Adrenal gland (tissue), 19 donors: ENCODE measurements at places on chromosomes 1 and 21.

GRCh38 chr1:233086961-233087881, 136.8 kb downstream of the NTPCR start:
- no peak for DNase-seq

- no peak for DNase-seq
Measured at GRCh38 chr1:39134768-39135333, 69.6 kb upstream of the MACF1 start.

GRCh38 chr1:11641776-11642305, 12.4 kb downstream of the FBXO2 start:
- DNase-seq = no peak

DNA sequence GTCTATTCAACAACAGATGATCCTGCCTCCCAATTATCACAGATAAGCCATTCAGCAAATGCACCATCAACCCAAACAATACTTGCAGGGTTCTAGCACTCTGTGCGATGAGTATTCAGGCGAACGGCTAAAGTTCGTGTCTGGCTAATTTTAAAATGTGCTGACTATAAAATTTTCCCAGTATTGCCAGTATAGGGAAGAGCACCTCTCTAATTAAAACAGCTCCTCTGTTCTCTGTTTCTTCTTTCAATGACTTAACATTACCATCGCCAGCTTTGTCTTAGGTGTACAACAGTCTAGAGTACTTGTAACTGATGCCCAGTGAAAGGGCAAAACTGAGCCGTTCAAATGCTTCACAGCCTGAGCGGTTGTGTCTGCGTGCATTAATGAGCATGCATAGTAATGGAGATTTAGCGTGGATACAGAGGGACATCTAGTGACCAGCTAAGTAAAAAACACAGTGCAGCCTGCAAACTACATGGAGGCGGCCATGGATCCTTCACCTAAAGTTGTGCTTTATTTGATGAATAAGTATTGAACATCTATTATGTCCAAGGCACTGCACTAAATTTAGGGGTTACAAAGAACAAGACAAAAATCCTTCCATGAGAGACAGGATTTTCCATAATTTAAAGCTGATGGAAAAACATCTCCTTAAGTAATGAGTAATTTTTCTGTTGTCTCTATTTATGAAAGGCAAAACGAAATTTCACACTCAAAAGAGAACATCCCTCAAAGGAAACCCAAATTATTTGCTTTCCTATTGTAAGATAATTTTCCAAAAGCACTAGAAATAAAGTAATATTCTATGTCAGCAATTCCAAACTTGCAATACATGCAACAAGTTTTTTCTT, 120.0 kb downstream of the SETD4 start:
- DNase-seq = peak; percentile 57
